ENCODE measurements at places on chromosomes 13 and 19. TPM values are rescaled to one million over a fixed set of nuclear protein-coding genes. Genes with fewer than 3 reads are reported as not detected.

The CGB2 gene
- not detected for total RNA-seq

The CCDC169 gene
- 1.3 TPM for total RNA-seq

The RB1 gene
- 50.4 TPM for total RNA-seq

The IZUMO4 gene
- total RNA-seq = 1.8 TPM

The ZNF560 gene
- 2.8 TPM for total RNA-seq

The HSPB6 gene
- total RNA-seq = 11.6 TPM

The PDX1 gene
- not detected for total RNA-seq

The JSRP1 gene
- total RNA-seq = not detected

The PABPC3 gene
- under 0.01 TPM for total RNA-seq

The ZNF480 gene
- total RNA-seq = 5.0 TPM

The PRODH2 gene
- total RNA-seq = not detected

The IL11 gene
- total RNA-seq = 15.1 TPM

The TGFBR3L gene
- 1.3 TPM for total RNA-seq

The CEACAM7 gene
- not detected for total RNA-seq

The FAM124A gene
- 1.4 TPM for total RNA-seq

The TICAM1 gene
- total RNA-seq = 4.6 TPM

The RPL36 gene
- total RNA-seq = 150 TPM

The GSX1 gene
- total RNA-seq = not detected

The PEX11G gene
- total RNA-seq = 0.57 TPM

The FZR1 gene
- 63.3 TPM for total RNA-seq

The ALOX5AP gene
- total RNA-seq = 3.3 TPM

The ZNF625 gene
- 7.0 TPM for total RNA-seq

The TUBA3C gene
- total RNA-seq = not detected

The FUT3 gene
- total RNA-seq = not detected

The ZNF229 gene
- 18.6 TPM for total RNA-seq

The CFAP97D2 gene
- not detected for total RNA-seq

The ZNF471 gene
- total RNA-seq = 1.7 TPM

The IZUMO1 gene
- total RNA-seq = not detected

The KLK14 gene
- total RNA-seq = not detected
